Left lung (tissue), 14 donors: ENCODE measurements at places on chromosomes 7 and 10. TPM values are rescaled to one million over a fixed set of nuclear protein-coding genes. Genes with fewer than 3 reads are reported as not detected.

DNA sequence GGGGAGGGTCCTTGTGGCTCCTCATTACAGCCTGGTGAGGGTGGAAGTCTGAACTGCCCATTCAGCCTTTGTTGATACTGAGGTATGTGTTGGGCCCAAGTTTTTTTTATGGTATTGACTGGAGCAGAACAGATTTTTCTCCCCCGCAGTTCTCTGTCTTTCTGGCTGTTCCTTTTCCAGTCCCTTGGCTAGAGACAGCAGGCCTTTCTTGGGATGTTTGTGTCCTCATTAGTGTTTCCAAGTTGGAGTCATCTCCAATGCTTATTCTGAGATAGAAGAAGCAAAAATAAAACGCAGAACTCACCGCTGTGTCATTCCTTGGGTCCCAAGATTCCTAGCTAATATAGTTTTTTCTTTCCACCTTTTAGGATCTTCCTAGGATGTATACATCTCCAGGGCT, 193.3 kb downstream of the RAMP3 start:
- DNase-seq = no peak

- no peak for DNase-seq
These were observed 495.6 kb upstream of the KLF6 start for GRCh38 chr10:4280461-4281189.

- DNase-seq = no peak
These were observed 336.3 kb downstream of the PPP1R3A start for GRCh38 chr7:113582471-113582870.

- DNase-seq = no peak
These were observed 11.5 kb upstream of the GPER1 start for GRCh38 chr7:1076184-1077072.

DNA sequence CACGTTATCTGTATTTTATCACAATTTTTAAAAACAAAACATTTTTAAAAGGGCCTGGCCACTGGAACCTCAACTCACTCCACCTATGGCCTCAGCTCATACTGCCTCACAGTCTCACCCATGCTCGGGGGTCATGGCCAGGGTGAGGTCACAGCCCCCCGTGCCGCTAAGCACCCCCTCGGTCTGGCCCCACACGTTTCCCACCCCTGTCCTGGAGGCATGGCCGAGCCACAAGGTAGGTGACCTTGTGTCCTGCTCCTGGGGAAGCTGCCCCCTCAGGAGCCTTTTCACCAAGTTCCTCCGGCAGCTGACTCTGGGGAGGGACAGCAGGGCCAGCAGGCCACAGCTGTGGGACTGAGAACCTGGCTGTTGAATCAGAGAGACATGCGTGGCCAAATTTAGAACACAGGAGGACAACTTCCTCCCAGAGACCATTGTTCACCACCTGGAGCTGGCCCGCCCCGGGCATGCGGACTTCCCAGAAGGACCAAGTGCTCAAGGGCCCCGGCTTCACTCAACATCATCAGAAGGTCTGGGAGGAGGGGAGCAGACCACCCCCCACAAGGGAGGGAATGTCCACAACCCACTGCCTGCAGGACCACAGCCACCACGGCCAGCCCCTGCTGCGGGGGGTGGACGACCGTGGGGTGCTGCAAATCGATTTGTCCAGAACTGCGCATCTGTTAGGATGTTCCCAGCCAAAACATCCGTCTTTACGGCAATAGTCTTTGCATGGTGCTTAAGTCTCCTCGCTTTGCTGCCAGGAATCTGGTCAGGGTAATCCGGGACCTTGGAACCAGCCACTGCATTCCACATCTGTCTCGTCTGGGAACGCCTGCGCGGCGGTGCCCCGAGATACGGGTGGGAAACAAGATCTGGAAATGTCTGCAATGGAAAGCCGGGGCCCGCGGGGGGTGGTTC, 48.6 kb upstream of the PDGFA start:
- DNase-seq = no peak

GRCh38 chr10:34906067-34906965, 91.2 kb upstream of the PARD3 start:
- no peak for DNase-seq

GRCh38 chr10:126072622-126073021, 176.3 kb downstream of the FANK1 start:
- DNase-seq = no peak

- no peak for DNase-seq
These were observed 23.7 kb upstream of the TRPV6 start for GRCh38 chr7:142908921-142909890.

- DNase-seq = no peak
These were observed 33.7 kb downstream of the C10orf120 start for GRCh38 chr10:122665946-122666345.

GRCh38 chr7:150368096-150368883, at the start of gene REPIN1:
Gene REPIN1 (plus strand): TSS chr7:150368822. CDS start chr7:150369712, 890 bp downstream.
- DNase-seq = peak; percentile 83

GRCh38 chr10:68561865-68562649, 1.9 kb downstream of the TET1 start:
- no peak for DNase-seq

DNA sequence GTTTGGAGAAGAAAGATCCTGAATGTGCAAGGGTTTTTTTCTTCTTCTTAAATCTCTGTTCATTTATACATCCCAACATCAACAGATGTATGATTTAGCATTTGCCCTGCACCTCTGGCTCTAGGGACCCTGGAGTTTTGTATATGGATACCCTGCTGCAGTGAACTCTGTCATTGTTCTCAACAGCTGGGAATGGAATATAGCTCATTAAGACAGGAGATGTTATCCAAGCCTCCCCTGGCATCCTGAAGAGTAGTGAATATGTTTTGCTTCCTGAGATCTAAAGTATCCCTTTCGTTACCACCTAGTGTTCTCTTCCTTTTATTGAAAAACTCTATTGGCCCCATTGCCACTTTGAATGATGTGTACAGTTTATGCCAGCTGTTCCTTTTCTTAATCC, 275.9 kb downstream of the EXOC4 start:
- DNase-seq = no peak

GRCh38 chr7:77426052-77426404, 9.9 kb upstream of the GSAP start:
- DNase-seq = no peak

DNA sequence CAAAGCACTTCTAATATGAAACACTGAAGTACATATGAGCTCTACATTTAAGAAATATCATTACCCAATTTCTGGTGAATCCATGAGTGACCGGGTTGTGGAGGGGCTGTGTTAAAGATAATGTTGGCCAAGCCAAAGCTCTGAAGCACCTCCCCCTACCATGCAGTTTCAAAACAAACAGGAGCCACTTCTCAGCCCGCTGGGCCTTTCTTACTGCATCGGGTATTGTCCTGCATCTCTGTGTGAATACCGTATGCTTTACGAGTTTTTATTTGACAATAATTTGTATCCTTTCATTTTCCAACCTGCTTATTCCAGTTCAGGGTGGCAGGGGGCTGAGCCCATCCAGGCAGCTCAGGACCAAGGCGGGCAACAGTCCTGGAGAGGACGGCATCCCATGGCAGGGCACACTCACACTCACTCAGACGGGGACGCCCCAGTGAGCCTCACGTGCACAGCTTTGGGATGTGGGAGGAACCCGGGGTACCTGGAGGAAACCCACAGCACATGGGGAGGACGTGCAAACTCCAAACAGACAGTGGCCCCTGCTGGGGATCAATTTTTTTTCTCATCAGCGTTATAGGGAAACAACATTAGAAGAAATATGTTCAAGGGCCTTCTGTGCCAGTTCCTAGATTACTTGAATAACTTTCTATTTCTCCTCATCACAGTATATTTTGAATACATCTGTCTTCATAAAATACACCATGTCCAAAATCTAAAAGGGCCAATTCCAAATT, 1.9 kb downstream of the RNF32 start:
- DNase-seq = no peak

GRCh38 chr7:28169230-28169629, 11.4 kb downstream of the JAZF1 start:
- DNase-seq = no peak

GRCh38 chr10:70549962-70550458, 52.5 kb downstream of the PRF1 start:
- peak; percentile 72 for DNase-seq

DNA sequence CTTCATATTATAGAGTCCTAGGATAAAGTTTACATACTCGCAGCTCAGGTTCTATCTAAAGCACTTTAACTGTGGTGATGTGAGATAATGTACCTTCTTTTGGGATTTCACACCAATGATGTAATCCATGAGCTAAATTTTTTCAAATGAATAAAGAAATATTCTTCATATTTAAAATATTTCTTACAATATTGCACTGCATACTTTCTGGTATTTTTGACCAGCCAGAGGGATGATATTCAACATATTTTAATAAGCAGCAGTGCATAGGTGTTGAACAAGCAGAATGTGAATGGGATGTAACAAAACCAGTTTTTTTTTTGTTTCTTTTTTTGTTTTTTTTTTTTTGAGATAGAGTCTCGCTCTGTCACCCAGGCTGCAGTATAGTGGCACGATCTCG, 73.2 kb upstream of the TRIM24 start:
- DNase-seq = no peak

- DNase-seq = no peak
These were observed 16.5 kb downstream of the ADAMTS14 start for GRCh38 chr10:70688828-70689227.

GRCh38 chr7:29424295-29424983, 139.2 kb upstream of the PRR15 start:
- DNase-seq = no peak

GRCh38 chr10:89279421-89279869, 22.4 kb upstream of the IFIT2 start:
- DNase-seq = no peak

DNA sequence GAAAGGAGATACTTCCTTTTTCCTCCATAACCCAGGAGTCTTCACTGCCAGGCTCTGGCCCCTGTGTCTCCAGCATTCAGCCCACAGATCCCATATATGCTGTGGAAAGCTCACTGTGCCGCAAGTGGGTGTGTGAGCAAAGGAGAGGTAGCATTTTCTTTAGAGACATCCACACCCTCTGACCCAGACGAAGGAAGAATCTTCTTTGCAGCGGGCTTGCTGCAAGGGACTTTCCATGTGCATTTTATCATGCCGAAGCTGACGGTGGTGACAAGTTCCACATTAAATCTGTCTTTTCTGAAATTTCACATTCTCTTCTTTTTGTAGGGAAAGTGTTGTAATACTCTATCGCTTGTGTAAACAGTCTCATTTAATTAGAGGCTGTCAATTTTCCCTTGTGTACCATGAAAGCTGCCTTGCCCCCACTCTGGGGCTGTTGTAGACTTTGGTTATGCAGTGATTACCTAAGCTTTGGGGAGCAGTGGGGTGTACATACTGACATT, 409.5 kb downstream of the SUGCT start:
- no peak for DNase-seq

DNA sequence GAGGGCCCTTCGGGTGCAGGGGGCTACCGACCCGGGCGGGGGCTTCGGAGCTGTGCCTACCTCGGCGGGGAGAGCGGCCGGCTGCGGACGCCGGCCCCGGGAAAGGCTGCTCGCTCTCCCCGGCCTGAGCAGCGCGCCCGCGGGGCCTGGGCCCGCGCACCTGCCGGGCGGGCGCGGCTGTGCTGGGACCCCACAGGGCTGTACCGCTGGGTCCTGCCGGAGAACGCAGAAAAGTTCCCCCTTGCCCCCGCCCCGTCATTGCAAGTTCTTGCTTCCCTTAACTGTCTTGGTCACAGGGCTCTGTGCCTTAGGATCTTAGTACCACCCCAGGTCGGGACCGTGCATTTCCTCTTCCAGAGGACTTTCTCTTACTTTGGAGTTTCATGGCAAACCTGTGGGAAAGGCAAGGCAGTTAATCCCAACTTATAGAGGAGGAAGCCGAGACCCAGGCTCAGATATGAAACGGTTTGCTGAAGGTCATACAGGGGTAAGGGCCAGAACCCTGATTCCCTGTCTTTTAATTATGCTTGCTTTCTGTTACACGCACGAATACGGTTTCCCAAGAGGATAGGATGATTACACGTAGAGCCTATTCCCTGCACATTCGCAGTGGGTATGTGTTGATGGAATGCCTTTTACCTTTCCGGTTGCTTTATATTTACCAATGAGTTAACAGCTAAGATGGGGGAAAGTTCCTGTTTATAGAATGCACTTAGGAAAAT, 652 bp downstream of the PCGF5 start:
- DNase-seq = no peak

DNA sequence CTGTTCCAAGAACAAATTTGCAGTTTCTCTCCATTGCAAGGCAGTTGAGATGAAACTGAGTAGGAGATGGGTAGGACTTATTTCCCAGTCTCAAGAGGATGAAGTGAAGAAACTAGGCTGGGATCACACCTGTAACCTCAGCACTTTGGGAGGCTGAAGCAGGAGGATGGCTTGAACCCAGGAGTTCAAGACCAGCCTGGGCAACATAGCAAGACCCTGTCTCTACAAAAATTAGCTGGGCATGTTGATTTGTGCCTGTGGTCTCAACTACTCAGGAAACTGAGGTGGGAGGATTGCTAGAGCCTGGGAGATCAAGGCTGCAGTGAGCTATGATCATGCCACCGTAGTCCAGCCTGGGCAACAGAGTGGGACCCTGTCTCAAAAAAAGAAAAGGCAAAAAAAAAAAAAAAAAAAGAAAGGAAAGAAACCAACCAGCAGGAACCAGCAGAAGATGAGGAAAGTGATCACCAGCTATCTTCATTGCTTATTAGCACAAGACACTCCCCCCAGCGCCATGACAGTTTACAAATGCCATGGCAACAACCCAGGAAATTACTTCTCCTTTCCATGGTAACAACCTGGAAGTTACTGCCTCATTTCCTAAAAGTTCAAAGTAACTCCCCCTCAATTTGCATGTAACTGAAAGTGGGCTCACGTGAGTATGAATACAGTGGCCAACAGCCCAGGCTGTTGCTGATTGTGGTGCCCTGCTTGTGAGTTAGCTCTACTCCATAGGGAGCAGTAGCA, 18.3 kb upstream of the ST8SIA6 start:
- DNase-seq = no peak

The GPRIN2 gene
- 13.0 TPM for polyA plus RNA-seq

The H2BK1 gene
- polyA plus RNA-seq = not detected

The UNCX gene
- not detected for polyA plus RNA-seq

The SLF2 gene
- polyA plus RNA-seq = 70.7 TPM

The EBLN1 gene
- polyA plus RNA-seq = not detected

The CALU gene
- 207 TPM for polyA plus RNA-seq

The MPP7 gene
- polyA plus RNA-seq = 12.2 TPM

The EVX1 gene
- polyA plus RNA-seq = not detected

The FRAT2 gene
- polyA plus RNA-seq = 8.5 TPM

The ACTR1A gene
- polyA plus RNA-seq = 81.9 TPM
